Lower leg skin (tissue), 4 donors: ENCODE measurements at places on chromosomes 4 and X. TPM values are rescaled to one million over a fixed set of nuclear protein-coding genes. Genes with fewer than 3 reads are reported as not detected.

The PGRMC1 gene
- 111 TPM for total RNA-seq

The USP17L20 gene
- not detected for total RNA-seq

The MAOB gene
- 3.1 TPM for total RNA-seq

The SPANXD gene
- not detected for total RNA-seq

The MGARP gene
- 1.2 TPM for total RNA-seq

The GAGE12F gene
- not detected for total RNA-seq

The FBXL5 gene
- total RNA-seq: 88.7 TPM

The PITX2 gene
- total RNA-seq: 0.47 TPM

The SLC16A2 gene
- 3.3 TPM for total RNA-seq

DNA sequence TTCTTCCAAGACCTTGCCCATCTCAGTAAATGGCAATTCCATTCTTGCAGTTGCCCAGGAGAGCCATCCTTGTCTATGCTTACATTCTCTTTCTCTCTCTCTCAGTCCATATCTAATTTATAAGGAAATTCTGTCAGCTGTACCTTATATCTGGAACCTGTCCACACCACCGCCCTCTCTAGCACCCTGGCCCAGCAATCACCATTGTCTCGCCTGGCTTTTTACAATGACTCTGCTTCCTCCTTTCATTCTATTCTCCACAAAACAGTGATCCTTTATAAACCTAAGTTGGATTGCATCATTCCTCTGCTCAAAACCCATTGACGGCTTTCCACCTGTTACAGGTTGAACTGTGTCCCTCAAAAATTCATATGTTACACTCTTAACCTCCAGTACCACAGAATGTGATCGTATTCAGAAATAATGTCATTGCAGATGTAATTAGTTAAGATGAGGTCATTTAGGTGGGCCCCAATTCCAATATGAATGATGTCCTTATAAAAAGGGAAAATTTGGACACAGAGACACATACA is 31.3 kb downstream of the APBB2 start:
- DNase-seq: no peak

DNA sequence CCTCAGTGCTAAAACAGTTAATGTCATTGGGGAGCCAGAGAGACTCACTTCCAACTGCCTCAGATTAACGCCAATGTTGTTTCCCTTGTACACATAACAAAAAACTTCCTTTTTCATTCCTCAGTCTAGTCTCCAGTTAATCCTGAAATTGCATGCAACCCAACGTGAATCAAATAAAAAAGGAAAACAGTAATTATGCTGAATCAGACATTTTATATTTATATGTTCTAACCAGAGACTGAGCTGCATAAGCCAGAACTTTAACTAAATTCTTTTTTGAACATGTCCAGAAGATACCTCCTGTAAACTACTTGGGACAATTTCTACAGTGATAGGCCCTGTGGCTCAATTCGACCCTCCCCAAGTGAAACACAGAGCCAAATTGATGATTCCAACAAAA is 4.7 kb downstream of the GPC4 start:
- DNase-seq: no peak

- DNase-seq: no peak
Observed at GRCh38 chrX:123330229-123330942, 146.3 kb downstream of the GRIA3 start.

- DNase-seq: no peak
Observed at GRCh38 chr4:112327965-112328733, 31.0 kb downstream of the ALPK1 start.

DNA sequence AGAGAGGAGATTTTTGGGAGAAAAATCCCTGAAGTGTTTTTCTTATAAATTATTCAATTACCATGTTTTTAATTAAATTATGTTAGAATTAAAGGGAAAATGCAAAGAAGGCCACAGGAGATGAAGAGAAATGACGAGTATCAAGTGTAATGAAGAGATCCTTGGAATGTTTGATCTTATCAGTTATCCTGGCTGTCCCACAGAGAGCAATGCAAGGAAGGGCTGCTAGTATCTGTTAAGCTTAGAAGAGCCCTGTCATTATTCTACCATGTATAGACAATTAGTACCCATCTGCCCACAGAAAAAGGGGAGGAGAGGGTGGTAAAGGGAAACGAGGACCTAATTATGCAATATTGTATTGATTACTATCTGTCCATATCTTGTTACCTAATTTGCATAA is 257.1 kb downstream of the BANK1 start:
- no peak for DNase-seq

- no peak for DNase-seq
Observed at GRCh38 chr4:149202117-149202516, 613.5 kb downstream of the IQCM start.

DNA sequence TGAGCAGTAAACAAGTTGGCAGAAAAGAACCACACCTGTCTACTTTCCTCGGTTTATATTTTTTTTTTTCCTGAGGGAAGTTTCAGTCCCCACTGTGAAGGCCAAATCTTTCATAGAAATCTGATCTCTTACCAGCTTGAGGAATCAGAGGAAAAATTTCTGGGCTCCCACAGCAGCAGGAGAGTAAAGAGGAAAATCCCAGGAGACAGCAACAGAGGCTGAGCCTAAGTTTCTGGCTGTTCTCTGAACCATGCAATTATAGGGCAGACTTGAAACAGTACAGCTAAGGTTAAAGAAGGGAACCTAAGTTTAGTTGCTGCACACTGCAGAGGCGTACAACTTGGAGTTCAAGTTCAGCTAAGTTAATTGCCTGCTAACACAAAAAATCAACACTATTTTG is 1090.9 kb upstream of the INTU start:
- DNase-seq: no peak

- no peak for DNase-seq
Observed at GRCh38 chr4:122073615-122074014, 78.5 kb upstream of the BLTP1 start.

- DNase-seq: no peak
Observed at GRCh38 chrX:44025555-44025954, 52.4 kb upstream of the NDP start.

GRCh38 chrX:68443155-68443868 is 10.0 kb upstream of the OPHN1 start:
- DNase-seq: no peak

GRCh38 chrX:9560219-9560618 is 95.4 kb downstream of the TBL1X start:
- DNase-seq: no peak

DNA sequence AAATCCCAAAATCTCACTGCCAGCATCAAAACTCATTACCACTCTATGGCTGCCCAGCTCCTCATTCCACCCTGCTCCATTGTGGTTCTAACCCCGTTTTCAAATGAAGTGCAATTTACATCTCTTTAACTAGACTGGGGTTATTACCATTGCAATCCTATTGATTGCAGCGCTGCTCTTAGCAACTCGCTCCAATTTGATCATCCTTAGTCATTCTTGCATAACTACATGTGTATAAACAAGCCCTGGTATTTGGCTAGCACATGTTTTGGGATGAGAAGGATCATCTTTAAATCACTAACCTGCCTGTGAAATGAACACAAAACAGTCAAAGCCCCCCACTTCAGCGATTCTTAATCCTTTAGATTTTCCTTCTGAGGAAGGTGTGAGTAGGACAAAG is 340.1 kb upstream of the PPARGC1A start:
- no peak for DNase-seq

DNA sequence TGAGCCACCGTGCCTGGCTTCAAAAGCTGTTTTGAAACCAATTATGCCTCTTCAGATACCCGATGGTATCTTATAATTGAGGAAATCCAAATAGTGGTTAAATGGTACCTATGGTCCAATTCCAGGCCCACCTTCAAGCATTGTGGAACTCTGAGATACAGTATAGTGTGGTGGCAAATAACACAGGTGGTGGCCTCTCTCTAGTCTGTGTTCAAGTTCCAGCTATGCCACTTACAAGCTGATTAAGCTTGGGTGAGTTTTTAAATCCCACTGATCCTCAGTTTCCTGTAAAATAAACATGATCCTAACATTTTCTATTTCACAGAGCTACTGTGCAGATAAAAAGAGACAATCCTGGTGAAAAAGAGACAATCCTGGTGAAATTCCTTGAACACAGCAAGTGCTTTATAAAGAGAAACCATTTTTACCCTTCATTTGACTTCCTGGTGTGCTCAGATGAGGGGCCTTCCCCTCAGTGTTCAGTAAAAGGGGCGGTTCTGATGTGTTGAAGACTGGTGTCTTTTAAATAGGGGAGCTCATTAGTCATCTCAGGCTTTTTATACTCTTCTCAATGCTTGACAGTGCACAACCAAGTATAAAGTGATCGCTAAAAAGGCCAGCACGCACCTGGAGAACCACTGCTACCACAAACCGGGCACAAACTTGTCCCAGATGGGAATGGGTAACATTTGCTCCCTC is 30.8 kb upstream of the CD40LG start:
- no peak for DNase-seq

DNA sequence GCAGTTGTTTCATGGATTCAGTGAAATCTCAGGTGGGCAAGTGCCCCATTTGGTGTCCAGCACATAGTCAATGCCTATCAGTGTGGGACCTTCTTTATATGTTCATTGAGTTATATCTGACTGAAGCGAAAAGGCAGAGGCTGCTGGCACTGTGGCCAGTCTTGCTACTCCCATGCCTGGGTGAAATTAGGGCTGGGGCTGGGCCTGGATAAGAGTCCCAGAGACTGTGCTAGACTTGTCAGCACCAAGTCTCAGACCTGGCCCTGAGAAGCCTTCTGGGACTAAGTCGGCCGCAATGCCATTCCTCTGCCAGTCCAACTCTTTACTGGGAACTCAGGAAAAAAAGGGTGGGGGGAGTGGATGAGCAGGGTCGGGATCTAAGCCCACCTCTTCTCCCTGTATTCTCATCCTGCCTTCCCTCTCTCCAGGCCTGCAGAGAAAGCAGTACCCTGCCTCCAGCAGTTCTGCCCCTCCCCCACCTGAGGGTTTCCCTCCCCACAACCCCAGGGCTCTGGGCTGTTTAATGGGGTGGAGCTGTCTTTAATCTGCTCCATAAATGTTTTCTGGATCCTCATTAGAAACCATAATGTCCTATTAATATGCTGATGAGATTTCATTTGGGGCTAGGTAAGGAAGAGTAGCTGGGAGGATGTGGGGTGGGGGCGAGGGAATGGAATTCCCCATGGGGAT is 153.5 kb upstream of the PJA1 start:
- no peak for DNase-seq

DNA sequence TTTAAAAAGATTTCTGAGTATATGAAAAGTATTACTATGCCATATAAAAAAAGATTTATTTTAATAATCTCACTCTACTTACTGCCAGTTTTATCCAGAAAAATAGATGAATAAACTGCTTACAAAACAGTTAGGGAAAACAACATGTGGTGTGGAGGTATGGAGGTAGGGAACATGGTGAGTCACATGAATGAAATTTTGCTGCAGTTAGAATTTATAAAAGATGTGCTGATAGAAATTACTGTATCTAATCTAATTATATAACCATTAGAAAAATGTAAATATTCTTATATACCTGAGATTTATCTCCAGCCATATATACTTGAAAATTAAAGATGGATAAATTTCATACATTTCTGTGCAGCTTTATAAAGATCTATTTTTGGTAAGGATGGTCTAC is 184.0 kb upstream of the ANK2 start:
- no peak for DNase-seq

- no peak for DNase-seq
Observed at GRCh38 chrX:7351926-7352325, 204.0 kb upstream of the PUDP start.

DNA sequence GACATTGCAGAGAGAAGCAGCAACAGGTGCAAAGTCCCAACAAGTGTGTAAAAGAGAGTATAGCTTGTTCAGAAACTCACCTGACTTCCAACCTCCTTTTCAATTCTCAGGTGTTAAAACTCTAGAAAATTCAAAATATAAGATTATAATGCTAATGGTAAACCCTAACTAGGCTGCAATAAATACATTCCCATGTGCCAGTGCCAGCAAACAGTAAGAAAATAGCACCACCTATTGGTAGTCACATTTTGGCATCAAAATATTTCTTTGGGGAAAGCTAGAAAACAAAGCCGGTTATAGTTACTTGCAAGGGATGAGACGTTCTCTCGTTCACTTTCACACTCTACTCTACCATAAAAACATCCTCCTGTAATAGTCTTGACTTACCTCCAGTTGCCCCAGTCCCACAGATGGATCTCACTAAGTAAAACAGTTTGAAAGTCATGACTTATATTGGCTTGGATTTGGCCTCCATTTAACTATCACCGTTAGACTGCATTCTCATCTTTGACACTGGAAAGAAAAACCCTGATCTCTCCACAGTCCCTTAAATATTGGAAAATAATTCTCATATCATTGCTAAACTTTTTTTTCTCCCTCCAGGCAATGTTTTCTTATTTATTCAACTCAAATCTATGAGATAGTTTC is 9.6 kb downstream of the BMP3 start:
- DNase-seq: no peak

DNA sequence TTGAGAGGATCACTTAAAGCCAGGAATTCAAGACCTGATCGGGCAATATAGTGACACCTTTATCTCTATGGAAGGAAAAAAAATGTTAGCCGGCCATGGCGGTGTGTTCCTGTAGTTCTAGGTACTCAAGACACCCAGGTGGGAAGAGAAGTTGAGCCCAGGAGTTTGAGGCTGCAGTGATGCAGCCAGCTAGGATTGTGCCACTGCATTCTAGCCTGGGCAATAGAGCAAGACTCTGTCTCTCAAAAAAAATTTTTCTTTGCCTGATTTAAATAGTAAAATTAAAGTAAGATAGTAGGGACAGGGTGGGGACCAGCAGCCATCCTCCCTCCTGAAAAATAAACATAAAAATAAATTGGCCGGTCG is 16.9 kb upstream of the FAM47E start:
- no peak for DNase-seq

GRCh38 chrX:150216716-150217115 is 146.4 kb upstream of the MAMLD1 start:
- DNase-seq: peak; percentile 74

DNA sequence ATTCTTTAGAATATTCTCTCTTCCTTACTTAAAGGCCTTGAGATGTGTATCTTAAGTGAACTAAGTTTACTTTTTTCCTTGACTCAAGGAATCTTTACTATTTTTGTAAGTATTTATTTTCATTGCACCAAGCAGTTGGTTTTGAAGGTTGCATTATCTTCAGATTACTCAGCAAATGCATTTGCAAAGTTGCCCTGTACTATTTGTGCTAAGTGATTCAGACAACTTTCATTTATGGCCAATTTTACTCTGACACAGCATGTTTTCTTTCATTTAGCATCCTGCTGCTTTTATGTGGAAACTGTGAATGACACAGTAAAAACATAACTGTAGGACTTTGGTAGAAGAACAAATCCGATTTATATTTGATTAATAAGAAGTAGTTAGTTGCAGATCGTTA is 191.0 kb downstream of the CCSER1 start:
- no peak for DNase-seq

- DNase-seq: no peak
Observed at GRCh38 chr4:498328-498904, 540 bp downstream of the ZNF721 start.

- DNase-seq: no peak
Observed at GRCh38 chrX:43481576-43481975, 174.5 kb upstream of the MAOA start.

DNA sequence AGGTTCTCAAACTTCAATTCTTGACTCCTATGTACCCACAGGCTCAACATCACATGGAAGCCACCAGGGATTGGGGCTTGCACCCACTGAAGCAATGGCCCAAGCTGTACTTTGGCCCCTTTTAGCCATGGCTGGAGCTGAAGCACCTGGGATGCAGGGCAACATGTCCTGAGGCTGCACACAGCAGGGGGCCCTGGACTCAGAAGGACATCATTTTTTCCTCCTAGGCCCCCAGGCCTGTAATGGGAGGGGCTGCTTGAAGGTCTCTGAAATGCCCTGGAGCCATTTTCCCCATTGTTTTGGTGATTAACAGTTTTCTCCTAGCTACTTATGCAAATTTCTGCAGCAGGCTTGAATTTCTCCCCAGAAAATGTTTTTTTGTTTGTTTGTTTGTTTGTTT is 465.1 kb upstream of the PCDH10 start:
- no peak for DNase-seq

- no peak for DNase-seq
Observed at GRCh38 chr4:91914176-91914804, 389.5 kb upstream of the GRID2 start.
